A172 (cell line): ENCODE measurements at places on chromosomes 12 and 14. TPM values are rescaled to one million over a fixed set of nuclear protein-coding genes. Genes with fewer than 3 reads are reported as not detected.

GLT1D1 gene
- not detected in 2 replicates for total RNA-seq

TAOK3 gene
- 18.3 and 24.1 TPM in 2 replicates for total RNA-seq

- DNase-seq: no peak
These were observed 5.7 kb downstream of the OTUB2 start for GRCh38 chr14:94031883-94032279.

GRCh38 chr12:29627221-29627620, 129.7 kb upstream of the OVCH1 start:
- no peak for DNase-seq

GRCh38 chr12:1567852-1568251, 26.5 kb downstream of the FBXL14 start:
- DNase-seq: no peak

PIANP gene
- 0.24 and 2.3 TPM in 2 replicates for total RNA-seq

TRHDE gene
- total RNA-seq: 0.05 and 0.12 TPM in 2 replicates

WDR20 gene
- total RNA-seq: 10.9 and 14.8 TPM in 2 replicates

DNA sequence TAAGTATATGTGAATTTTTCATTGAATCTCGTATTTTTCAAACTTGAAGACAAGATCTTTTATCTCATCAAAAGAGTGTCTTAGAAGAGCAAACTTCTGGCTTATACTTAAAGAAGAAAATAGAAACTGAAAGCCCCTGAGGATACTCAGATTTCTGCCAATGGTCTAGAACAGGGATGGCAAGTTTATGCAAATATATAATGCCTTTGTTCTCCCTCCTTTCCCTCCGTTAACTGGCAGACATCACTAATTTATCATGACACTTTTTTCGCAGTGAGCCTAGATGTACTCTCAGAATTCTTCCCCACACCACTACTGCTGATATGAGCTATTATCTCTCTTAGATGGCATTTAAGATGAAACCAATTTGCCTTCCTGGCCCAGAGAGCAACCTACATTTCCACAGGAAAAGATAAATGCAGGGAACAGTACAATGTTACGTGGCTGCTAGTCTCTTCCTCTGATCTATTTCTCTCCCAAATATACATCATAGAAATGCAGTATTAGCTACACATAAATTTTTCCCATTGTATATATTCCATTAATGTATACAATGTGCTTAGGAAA, 40.0 kb upstream of the DAAM1 start:
- DNase-seq: no peak

GRCh38 chr14:99722741-99723140, 38.6 kb downstream of the CYP46A1 start:
- no peak for DNase-seq

GRCh38 chr14:82298811-82299210, 765.2 kb upstream of the SEL1L start:
- no peak for DNase-seq

ARHGEF40 gene
- 19.8 and 21.2 TPM in 2 replicates for total RNA-seq

- DNase-seq: no peak
These were observed 117.2 kb upstream of the SCAF11 start for GRCh38 chr12:46107591-46107990.

CAPZA3 gene
- total RNA-seq: not detected in 2 replicates

DNA sequence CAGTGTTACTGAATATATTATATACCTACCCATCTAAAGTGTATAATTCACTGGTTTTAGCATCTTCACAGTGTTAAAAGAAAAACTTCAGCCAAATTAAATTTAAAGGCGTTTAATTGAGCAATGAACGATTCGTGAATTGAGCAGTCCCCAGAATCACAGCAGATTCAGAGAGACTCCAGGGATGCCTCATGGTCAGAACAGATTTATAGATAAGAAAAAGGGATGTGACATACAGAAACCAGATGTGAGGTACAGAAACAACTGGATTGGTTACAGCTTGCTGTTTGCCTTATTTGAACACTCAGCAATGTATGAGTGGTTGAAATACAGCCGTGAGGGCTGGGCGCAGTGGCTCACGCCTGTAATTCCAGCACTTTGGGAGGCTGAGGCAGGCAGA, 84.6 kb downstream of the WNK1 start:
- no peak for DNase-seq

EDDM3A gene
- total RNA-seq: not detected in 2 replicates

GRCh38 chr14:76866456-76866855, 40.2 kb downstream of the LRRC74A start:
- DNase-seq: no peak

DNA sequence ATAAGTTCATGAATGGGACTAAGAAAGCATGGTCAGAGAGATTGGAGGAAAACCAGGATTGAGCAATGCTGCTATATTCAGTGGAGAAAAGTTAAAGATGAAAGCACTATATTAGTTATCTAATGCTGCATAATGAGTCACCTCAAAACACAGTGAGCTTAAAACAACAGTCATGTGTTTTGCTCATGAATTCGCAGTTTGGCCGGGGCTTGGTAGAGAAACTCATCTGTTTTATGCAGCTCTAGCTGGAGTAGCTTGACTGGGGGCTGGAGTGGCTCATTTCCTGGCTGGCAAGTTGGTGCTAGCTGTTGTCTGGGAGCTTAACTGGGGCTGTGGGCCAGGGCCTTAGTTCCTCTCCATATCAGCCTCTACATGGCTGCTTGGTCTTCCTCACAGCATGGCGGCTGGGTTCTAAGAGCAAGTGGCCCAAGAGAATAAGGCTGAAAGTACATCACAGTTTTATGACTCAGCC, 90.1 kb downstream of the ADCK1 start:
- DNase-seq: peak; percentile 32

TAS2R42 gene
- not detected in 2 replicates for total RNA-seq

- no peak for DNase-seq
These were observed 344.5 kb upstream of the SFSWAP start for GRCh38 chr12:131366261-131366871.

DNA sequence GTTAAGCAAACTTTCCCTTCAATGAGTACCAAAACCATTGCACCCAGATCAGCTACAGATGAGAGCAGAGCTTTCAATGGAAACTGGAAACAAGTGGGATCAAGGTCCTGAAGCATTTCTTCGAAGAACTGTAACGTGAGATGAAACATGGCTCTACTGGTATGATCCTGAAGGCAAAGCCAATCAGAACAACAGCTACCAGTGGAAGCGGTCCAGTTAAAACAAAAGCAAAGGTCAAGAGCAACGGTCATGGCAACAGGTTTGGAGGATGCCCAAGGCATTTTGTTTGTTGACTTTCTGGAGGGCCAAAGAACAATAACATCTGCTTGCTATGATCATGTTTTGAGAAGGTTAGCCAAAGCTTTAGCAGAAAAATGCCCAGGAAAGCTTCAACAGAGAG, 137.9 kb upstream of the CPSF6 start:
- no peak for DNase-seq

DNA sequence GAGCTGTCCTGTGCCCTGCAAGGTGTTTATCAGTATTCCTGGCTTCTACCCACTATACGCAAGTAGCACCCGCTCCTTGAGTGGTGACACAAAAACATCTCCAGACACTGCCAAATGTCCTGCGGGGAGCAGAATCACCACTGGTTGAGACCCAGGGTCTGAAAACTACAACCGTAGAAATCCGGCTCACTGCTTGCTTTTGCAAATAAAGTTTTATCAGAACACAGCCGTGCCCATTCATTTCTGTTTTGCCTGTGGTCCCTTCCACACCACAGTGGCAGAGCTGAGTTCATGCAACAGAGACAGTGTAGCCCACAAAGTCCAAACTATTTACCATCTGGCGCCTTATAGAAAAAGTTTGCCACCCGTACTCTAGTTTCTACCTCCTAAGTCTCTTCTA, 125.7 kb upstream of the DIO3 start:
- DNase-seq: no peak

- no peak for DNase-seq
These were observed 291.5 kb downstream of the FUT8 start for GRCh38 chr14:65703996-65704395.

DNA sequence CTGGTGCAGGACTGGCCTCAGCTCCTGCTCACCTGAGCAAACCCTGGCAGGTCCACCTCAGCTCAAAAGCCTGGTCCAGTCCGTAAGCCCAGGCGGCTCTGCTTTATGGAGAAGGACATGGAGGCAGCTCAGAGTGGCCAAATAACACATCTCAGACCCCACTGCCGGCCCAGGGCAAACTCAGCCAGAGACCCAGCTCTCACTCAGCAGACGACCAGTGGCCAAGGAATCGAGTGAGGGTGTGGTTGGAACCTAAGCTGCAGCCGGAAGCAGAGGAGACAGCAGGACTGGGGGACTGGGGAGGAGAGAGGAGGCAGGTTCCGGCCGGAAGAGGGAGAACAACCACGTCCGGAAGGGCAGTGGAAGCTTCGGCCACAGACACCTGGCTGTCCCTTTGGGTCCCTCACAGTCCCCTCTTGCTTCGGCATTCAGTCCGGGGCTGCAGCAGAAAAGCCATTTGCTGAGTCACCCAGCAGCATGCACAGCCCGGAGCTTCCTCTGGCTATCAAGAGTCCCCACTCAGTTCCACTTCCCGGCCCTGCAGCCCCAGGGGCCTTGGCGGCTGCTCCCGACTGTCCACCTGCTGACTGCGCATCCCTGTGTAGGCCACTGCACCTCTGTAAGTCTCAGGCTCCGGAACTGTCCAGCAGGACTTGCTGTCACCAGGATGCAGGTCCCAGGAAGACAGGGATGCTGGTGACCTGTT, 104.0 kb downstream of the CALM1 start:
- DNase-seq: no peak

KLHL33 gene
- not detected in 2 replicates for total RNA-seq

- DNase-seq: no peak
These were observed 189.6 kb upstream of the TMEM132C start for GRCh38 chr12:128077211-128077916.

DNA sequence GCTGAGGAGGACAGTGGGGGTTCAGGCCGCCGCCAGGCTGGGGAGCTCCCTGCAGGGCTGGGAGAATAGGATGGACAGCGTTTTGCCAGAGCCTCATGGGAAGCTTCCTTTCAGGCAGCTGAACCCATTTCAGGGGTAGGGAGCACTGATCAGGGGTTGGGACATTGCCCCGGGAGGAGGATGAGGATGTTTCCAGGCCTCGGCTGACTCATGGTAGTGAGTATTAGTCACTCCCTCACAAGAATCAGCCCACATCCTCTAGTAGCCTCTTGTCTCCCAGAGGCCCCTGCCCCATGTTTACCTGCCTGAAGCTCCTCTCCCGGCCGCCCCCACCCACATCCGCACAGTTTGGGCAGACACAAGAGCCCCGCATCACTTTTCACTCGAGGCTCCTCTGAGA, 89.8 kb downstream of the ZFP36L1 start:
- peak; percentile 95 for DNase-seq

GRCh38 chr14:45254771-45255170, 1.8 kb upstream of the MIS18BP1 start:
- DNase-seq: no peak

SRSF9 gene
- 189 and 207 TPM in 2 replicates for total RNA-seq

ACSS3 gene
- total RNA-seq: not detected in 2 replicates

NUDT4 gene
- 25.6 and 26.3 TPM in 2 replicates for total RNA-seq

DNA sequence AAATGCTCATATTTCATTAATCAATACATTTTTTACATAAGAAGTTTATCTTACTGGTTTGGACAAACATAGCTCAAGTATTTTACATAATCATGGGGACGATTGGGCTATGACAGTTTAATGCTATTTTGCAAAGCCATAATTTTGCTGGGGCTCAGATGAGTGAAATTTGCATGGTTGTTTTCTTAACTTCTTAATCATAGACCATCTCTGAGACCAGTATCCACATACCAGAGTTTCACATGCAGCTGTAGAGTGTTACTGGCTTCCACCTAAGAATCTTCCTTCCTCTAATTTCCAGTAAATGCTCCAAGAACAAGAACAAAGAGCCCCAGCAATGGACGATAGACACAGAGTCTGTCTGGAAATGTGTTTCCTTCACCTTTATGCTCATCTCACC, 303.0 kb upstream of the TMEM132C start:
- no peak for DNase-seq

DNA sequence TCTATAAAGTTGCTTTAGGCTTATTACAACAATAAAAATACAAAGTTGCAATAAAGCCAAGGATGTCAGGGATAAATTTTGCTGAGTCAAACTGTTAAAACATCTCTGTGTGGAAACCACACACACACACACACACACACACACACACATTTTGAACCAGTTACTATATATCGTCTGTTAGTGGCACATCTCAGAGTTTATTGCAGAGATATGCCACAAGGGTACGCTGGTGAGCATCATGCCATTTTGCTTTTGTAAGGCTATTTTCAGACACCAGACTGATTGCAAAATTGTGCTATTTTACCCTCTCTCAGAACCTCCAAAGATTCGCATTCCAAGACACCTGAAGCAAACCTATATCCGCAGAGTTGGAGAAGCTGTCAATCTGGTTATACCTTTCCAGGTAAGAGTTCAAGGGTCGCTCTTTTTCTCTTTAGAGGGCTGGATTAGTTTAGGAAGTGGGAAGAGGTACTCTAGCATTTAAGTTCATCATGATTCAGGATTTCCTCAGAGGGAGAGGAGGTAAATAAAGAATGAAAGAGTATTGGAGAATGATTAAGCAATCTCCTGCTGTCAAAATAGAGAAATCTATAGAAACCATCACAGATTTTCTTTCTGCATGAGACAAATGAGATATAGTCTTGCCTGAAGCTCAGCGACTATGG, 27.3 kb upstream of the CHPT1 start:
- DNase-seq: peak; percentile 19

ANO4 gene
- total RNA-seq: 0.17 TPM in 1 of 2 replicates, not detected in the other

PAX9 gene
- total RNA-seq: not detected in 2 replicates

GRCh38 chr14:21105095-21105494, 4.2 kb downstream of the TMEM253 start:
- DNase-seq: no peak

GRCh38 chr12:3419558-3419957, 71.4 kb upstream of the PRMT8 start:
- no peak for DNase-seq

DNA sequence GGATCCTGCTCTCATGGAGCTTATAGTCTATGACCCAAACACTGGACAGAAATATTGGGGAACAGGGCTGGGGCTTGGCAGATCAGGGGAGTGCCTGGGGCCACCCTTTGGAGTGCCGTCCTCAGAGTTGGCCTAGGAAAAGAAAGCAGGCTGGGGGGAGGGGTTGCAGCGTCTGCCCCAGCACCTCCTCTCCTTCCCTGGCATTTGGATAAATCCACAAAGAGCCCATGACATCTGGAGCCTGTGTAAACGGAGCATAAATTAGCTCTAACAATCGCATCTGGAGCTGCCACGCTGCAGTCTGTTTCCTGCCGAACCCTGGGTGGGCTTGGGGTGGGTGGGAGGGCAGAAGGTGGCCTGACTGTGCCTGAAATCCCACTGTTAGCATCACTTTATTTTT, 63.8 kb downstream of the MVK start:
- DNase-seq: no peak

- DNase-seq: peak; percentile 32
These were observed 130.1 kb downstream of the SPTSSA start for GRCh38 chr14:34331728-34332623.

GRCh38 chr14:24741871-24742270, 107.9 kb upstream of the GZMB start:
- peak; percentile 8 for DNase-seq
